ENCODE measurements at places on chromosomes 16 and 17.

GRCh38 chr17:50177476-50177875 is 11.7 kb downstream of the SGCA start:
- no peak for DNase-seq

- DNase-seq: no peak
Measured at GRCh38 chr17:1880851-1881630, 51.2 kb downstream of the RPA1 start.

GRCh38 chr17:39576187-39576586 is 31.5 kb downstream of the NEUROD2 start:
- DNase-seq: no peak

GRCh38 chr17:74455025-74455545 is 11.3 kb upstream of the CD300A start:
- no peak for DNase-seq

GRCh38 chr17:48749621-48750553 is 21.3 kb upstream of the HOXB13 start:
- no peak for DNase-seq

GRCh38 chr17:74646231-74646630 is 22.7 kb upstream of the CD300E start:
- no peak for DNase-seq

GRCh38 chr17:81179220-81179619 is 13.2 kb upstream of the AATK start:
- no peak for DNase-seq

- peak; percentile 47 for DNase-seq
Measured at GRCh38 chr16:56662357-56663354, 4.9 kb downstream of the MT1F start.

GRCh38 chr17:3754066-3754457 is 30.4 kb downstream of the HASPIN start:
- no peak for DNase-seq

DNA sequence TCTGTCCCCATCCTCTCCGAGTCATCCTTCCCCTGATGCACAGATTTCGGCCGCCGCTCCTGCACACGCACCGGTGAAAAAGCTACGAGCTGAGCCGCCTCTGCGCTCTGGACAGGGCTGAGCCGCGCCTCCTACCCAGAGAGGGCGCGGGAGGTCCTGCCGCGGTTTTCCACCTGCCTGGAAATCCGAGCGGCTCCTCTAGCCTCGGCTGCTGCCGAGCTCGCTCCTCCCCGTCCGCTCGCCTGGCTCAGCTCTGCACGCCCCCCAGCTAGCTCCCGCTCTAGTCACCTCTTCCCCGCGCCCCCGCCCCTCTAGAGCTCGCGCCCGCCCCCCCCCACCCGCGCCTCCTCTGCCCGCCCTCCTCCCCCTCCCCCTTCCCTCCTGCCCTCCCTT is 198 bp upstream of the SHISA9 start:
- DNase-seq: no peak

- DNase-seq: no peak
Measured at GRCh38 chr17:31750578-31750977, 108.5 kb downstream of the COPRS start.

DNA sequence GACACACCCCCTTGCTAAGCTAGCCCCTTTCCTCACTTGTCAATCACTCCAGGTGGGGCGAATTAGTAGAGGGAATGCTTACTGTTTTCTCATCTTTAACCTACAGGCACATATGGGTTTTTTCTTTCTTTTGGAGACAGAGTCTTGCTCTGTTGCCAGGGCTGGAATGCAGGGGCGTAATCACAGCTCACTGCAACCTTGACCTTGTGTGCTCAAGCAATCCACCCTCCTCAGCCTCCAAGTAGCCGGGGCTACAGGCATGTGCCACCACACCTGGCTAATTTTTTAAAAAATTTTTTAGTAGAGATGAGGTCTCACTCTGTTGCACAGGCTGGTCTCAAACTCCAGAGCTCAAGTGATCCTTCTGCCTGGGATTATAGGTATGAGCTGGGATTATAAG is 38.7 kb upstream of the RHBDL3 start:
- DNase-seq: no peak

GRCh38 chr17:80704381-80704819 is 159.8 kb downstream of the RPTOR start:
- no peak for DNase-seq
